HT-29 (cell line): ENCODE measurements at places on chromosomes 11 and 22. TPM values are rescaled to one million over a fixed set of nuclear protein-coding genes. Genes with fewer than 3 reads are reported as not detected.
A peak's percentile ranks its signal among the peaks of the same experiment; 100 is the strongest.

The ATL3 gene
- 25.7 and 29.2 TPM in 2 replicates for total RNA-seq

The BAIAP2L2 gene
- 9.5 and 11.6 TPM in 2 replicates for total RNA-seq

The OR8G5 gene
- total RNA-seq: not detected in 2 replicates

The SOX10 gene
- not detected in 2 replicates for total RNA-seq

The APLNR gene
- not detected in 2 replicates for total RNA-seq

The MOGAT2 gene
- not detected in 2 replicates for total RNA-seq

The TBC1D10A gene
- 17.2 and 17.4 TPM in 2 replicates for total RNA-seq

The PRDM11 gene
- 2.0 and 3.7 TPM in 2 replicates for total RNA-seq

- DNase-seq: no peak
These were observed 44.9 kb upstream of the ARFGAP3 start for GRCh38 chr22:42901790-42902508.

- DNase-seq: no peak
These were observed 385.6 kb downstream of the ETS1 start for GRCh38 chr11:128201801-128202200.

GRCh38 chr11:1128311-1129142, 29.2 kb upstream of the MUC5AC start:
- no peak for DNase-seq

DNA sequence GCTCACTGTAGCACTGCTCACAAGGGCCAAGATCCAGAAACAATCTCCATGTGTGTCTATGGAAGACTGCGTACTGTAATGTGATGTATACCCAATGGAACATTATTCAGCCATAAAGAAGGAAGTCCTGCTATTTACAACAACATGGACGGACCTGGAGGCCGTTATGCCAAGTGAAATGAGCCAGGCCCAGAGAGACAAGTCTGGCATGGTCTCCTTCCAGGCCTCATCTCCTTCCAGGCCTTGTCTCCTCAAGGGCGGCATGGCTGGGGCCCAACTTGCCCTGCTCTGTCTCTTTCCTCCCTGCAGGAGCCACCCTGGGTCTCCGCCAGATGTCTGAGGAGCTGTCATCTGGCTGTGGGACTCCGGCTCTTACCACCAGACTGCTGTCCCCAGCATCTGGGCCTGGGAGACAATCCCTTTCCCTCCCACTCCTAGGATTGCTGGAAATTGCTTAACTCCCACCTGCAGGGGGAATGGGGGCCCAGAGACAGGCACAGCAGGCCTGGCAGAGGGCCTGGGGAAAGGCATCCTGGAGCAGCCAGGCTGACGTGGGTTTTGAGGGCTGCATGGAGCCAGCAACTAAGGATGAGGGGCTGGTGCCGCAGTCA, 1326.6 kb downstream of the TBC1D22A start:
- DNase-seq: no peak

GRCh38 chr11:786235-787083, 3.4 kb downstream of the CEND1 start:
- no peak for DNase-seq

- DNase-seq: no peak
These were observed 72.8 kb upstream of the ALX4 start for GRCh38 chr11:44382656-44383240.

DNA sequence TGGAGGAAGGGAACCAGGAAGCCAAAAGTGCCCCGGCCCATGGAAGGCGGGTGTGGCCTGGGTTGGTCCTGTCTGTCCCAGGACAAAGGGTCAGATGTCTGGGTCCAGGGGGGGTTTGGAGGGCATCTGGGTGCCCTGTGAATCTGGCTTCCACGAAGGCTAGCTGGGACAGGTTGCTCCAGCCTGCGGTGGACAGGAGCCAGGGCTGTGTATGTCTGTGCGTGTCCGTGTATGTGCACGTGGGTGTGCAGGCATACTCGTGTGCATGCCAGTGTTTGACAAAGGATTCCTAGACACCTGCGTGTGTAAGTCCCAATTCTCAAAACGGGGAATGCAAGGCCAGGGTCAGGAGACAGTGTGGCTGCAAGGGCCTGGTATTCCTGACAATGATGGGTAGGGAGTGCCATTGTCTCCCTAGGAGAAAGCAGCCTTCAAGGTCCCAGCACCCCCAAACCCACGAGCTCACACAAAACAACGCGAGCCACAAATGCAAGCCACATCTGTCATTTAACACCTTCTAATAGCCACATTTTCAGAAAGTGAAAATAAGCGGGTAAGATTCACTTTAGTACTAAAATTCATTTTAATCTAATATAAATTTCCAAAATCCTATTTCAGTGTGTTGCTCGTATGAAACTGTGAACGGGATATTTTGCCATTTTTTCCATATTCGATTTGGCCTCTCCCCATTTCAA, 78.4 kb upstream of the WNT7B start:
- peak; percentile 39 for DNase-seq

DNA sequence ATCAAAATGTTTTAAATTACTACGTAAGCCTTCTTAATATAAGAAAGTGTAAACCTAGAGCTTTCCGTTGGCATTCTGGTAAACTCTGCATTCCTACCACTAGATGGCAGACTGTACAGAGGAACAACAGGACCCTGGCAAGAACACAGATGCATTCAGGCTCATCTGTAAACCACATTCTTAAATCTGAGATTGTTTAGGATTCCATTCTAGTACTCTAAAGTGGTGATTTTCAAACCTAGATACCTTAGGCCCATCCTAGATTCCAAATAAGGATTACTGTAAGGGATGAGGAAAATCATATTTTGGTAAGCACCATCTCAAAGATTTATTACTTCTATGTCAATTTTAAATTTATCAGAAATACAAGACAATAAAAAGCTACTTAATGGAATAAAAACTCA, 26.9 kb downstream of the PICALM start:
- DNase-seq: peak; percentile 95

- DNase-seq: no peak
These were observed 36.7 kb downstream of the CCDC90B start for GRCh38 chr11:83249445-83249844.

GRCh38 chr22:31247726-31248125, 35.6 kb downstream of the LIMK2 start:
- no peak for DNase-seq

DNA sequence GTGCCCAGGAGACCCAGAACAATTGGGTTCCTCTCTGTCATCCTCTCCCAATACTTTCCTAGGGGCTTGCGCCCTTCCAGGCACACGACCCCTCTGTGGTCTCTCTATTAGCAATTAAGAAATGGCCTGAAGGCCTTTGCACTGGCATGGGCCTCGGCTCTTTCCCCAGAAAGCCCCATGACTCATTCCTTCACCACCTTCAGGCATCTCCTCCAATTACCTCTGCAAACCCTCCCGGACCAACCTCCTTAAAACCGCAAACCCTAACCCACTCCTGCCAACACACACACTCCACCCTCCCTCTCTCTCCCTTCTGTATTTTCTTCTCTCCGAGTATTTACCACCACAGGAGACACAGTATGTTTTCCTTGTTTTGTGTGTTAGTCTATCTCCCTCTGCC, 36.7 kb downstream of the LARGE1 start:
- DNase-seq: peak; percentile 51

DNA sequence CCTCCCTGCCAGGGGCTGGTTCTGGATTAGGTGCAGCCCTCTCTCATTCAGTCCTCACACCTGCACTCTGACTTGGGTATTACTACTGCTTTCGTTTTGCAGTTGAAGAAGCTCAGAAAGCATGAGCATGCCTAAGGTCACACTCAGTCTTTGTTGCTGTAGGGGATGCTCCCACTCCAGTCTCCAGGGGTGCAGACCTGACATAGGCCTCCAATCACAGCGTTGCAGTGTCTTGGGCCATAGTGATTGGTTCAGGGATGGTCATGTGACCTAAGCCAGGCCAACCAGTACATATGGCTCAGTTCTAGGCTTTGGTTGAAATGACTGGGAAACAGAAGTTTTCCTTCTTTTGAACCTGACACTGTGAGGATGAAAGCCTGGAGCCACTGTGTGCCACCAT, 61.7 kb downstream of the FBXO7 start:
- DNase-seq: no peak

DNA sequence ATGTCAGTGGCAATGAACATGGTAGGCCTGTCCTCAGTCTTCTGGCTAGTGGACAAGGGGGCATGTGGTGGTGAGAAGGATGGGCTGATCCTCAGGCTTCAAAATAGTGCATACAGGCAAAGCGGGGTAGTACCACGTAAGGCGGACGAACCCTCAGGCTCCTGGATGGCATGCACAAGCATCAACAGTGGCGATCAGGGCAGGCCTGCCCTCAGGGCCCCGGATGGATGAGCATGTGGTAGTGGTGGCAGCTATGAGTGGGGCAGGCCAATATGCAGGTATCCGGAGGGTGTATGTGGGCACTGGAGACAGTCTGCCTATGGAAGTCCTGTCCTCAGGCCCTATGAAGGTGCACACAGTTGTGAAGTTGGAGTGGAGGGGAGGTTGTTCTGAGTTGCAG, 163.8 kb downstream of the GUCY1A2 start:
- DNase-seq: no peak

DNA sequence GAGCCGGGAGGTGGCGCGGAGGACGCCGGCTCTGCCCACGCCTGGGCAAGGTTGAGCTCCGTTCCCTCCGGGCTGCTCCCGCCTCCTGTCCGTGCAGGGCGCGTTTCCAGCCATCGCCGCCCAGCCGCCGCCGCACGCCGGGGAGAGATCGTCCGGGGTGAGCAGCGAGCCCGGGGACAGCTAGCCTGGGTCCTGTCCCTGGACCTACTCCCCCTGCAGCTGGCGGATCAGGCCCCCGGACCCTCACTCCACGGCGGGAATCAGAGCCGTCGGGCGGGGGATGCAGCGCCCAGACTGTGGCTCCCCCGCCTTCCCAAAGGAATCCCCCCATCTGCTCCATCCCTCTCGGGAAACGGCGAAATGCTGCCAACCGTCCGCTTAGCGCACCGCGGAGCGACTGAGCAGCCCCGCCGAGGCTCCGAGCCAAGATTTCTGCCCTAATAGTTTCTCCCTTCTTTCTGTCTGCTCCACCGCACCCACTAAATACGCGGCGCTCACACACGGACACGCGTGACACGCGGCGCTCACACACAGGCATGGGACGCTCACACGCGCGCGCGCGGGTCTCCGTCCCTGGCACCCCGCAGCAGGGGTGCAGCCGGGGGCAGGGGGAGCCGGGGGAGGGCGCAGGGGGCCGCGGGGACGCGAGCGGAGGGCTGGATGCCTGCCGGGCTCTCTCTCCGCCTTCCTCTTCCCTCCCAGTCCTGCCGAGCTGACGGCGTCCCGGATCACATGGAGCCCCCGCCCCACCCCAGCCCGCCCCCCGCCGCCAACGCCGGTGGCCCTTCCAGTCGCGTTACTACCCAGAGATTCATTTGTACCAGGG, at the start of gene KCNJ5:
Gene KCNJ5, plus strand, starts transcription at position 814 of the 826 bp plus-strand sequence. CDS start 19,918 bp downstream, outside the sequence.
- peak; percentile 55 for DNase-seq

- no peak for DNase-seq
These were observed 16.7 kb downstream of the CLDN5 start for GRCh38 chr22:19507534-19507861.

- DNase-seq: no peak
These were observed 108.3 kb downstream of the SWAP70 start for GRCh38 chr11:9772218-9772617.

GRCh38 chr22:45526768-45527360, 24.2 kb downstream of the FBLN1 start:
- DNase-seq: no peak
